Osteoblast (primary cell): ENCODE measurements at places on chromosomes 1 and 21. TPM values are rescaled to one million over a fixed set of nuclear protein-coding genes. Genes with fewer than 3 reads are reported as not detected.

DNA sequence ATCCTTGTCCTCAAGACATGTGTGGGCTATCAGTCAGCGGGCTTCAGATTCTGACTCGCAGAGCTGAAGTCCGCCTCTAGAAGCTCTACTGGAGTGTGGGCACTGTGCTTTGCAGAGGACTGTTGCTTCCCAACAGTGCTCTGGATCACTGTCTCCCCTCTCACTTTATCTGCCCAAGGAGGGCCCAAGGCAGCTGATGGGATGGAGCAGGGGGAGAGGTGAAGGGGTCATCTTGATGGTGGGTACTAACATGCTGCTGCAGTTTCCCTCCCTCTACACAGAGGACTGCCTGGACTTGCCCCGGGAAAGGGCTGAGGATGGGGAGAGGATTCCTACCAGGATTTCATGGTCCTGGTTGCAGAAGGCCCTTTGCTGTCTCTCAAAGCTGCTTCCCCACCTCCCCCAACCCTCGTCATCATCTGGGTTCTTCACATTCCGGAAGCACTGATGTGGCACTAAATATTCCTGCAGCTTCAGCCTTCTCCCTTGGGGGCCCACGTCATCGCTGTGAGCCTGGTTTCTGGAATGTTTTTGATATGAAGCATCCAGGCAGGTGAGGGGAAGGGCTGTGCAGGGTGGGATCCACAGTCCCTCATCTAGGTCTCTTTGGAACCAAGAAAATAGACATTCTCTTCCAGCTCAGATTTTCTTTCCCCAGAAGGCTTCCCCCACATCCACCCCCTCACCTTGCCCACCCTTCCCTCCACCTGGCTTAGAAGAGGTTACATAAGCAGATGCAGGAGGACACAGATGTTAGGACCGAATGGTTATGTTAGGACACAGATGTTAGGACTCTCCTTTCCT is 23.2 kb downstream of the NUAK2 start:
- peak; percentile 96 for DNase-seq

Gene PERM1
- not detected in 2 replicates for total RNA-seq

GRCh38 chr21:37642493-37642892 is 273.8 kb downstream of the KCNJ6 start:
- no peak for DNase-seq

DNA sequence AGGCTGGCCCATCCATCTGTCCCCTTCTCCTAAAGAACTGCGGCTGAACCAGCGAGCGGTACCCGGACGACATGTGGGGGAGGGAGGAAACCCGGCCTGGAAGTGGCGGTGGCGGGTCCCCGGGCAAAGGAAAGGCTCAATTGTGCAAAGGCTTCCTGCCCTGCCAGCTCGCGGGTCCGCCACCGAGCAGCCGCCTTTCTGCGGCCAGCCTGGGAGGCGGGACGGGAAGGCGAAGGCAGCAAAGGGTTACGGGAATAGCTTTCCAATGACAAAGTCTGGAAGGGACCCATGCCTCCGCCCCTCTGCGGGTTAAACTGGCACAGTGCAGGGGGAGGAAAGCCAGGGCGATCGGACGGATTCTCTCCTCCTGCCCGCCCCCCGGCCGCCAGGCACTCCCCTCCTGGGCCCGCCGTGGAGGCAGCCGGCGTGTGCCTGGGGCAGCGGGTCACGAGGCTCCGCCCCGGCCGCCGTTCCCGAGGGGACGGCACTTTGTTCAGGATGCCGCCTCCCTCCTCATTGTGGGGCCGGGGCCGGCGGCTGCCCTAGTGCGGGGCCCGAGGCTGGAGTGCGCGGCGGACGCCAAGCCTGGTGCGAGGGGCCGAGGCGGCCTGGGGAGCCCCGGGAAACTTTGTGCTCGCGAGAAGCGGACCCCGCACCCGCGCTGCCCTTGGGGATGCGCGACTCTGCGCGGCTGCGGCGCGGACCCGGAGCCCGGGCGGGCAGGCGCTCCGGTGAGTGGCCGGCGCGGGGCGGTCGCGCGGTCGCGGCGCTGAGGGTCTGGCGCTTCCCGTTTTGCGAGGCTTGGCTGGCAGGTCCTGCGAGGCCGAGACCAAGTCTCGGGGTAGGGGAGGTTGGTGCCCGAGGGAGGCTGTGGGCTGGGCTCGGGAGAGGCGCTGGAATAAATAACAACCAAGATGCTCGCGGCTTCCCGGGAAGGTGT is at the start of gene NAV1:
Gene NAV1, plus strand, starts transcription at position 516 of the 940 bp plus-strand sequence. CDS start 83,758 bp downstream, outside the sequence.
- DNase-seq = peak; percentile 97

Gene CASZ1
- 0.36 and 0.59 TPM in 2 replicates for total RNA-seq

DNA sequence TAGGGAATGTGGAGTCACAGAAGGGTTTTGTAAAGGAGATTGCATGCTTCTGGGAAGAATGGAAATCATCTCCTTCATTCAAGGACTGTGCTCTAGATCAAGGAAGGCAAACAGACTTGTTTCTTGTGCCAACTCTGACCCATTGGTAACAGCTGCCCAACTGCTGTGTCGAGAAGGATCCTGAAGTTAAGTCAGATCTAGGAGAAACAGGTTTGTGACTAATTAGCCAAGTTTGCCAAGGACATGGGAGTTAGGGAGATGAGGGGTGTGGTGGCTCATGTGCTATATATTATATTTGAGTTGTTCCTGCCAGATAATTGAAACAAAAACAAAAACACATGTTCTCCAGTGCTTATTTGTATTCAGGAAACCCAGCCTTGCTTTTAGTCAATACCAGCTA is 251.2 kb upstream of the USP24 start:
- no peak for DNase-seq

- no peak for DNase-seq
Measured at GRCh38 chr1:55699228-55699627, 484.1 kb upstream of the USP24 start.

Gene SPTA1
- total RNA-seq = under 0.01 TPM in 2 replicates

- DNase-seq = no peak
Measured at GRCh38 chr1:23422941-23423340, 1.6 kb downstream of the TCEA3 start.

DNA sequence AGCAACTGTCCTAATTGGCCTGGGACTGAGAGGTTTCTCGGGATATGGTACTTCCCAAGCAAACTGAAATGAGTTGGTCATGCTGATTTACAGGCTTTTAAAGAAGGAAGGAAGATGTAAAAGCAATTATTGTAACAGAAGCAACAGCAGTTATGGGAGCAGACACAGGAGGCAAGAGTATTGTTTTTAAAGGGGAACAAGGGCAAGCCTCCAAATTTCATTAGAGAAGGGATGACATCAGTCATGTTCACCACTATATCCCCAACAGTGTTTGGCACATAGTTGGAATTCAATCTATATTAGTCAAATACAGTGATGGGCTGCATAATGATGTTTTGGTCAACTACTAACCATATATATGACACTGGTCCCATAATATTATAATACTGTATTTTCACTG is 46.0 kb upstream of the JUN start:
- DNase-seq = no peak

Gene BNIPL
- total RNA-seq = under 0.01 and 1.2 TPM in 2 replicates

Gene KCNK2
- total RNA-seq = 86.9 and 161 TPM in 2 replicates

- no peak for DNase-seq
Measured at GRCh38 chr1:205568135-205568468, 63.6 kb downstream of the CDK18 start.

- DNase-seq = no peak
Measured at GRCh38 chr1:84836145-84836544, 56.9 kb downstream of the LPAR3 start.

Gene SYNC
- 129 and 139 TPM in 2 replicates for total RNA-seq

GRCh38 chr1:226786550-226786949 is 47.5 kb upstream of the ITPKB start:
- no peak for DNase-seq

DNA sequence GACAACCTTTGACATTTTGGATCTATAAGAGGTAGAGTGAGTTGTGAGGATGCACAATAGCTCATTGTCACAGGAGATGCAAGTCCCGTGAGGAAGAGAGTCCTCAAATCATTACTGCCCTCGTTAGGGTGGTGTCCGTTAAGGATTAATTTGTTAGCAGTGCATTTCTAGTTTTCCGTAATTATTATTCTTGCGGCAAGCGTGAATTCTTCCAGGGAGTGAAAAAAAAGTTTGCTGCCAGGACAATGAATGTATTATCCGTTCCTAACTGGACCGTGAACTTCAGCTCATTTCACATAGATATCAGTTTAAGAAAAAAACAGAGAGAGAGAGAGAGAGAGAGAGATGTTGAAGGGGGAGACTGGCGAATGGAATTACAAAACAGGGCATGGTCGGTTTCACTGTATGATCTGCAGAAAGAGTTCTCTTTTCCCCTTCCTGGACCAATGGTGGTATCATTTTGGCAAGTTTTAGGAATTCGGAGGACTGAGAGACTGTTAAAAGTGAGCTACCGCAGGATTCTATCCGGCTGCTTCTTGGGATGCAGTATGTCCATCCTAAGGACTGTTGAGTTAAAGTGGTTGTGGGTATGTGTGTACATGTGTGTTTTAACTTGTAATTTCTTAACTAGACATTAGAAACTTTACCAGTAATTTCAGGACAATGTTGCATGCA is 216.0 kb upstream of the NFIA start:
- DNase-seq = no peak

- DNase-seq = no peak
Measured at GRCh38 chr1:86699186-86699585, 5.2 kb upstream of the SH3GLB1 start.

DNA sequence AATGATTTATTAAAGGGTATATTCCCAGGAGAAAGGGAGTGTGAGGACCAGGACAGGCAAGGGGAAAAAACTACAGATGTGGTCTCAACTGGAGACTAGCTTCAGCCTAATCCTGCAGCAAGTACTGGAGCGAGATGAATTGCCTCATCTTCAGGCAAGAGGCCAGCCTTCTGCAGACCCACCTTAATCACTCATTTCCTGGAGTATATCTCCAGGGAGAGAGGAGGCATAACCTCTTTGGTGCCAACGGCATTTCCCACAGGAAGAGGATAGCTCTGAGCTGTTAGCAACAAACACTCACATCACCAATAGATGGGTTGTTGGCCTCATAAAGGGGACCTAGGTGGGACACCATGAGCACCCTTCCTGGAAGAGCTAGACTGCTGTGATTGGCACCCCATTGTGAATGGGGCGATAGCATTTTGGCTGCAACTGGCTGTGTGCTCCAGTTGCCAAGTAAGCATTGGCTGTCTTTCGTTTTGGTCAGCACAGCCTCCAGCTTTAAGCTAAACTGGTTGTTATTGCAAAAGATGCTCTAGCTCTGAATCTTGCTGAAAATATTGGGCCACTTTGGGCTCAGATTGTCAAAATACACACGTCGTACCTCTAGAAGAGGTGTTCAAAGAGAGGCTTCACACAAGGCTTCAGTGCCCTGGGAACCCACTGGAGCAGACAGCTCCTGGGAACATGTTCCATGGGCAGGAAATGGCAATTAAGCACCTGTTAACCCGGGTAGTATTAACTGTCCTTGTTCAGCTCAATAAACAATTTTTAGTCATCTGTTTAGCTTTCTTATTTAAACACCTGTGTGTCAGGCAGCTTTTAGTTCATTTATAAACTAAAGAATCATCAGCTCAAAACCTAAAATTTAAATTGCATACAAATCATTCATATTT is 314.8 kb upstream of the C1orf87 start:
- no peak for DNase-seq

- no peak for DNase-seq
Measured at GRCh38 chr1:24216276-24217074, 29.4 kb upstream of the IFNLR1 start.

Gene ANGPTL7
- total RNA-seq = under 0.01 TPM in 1 of 2 replicates, not detected in the other
